Hepatic stellate cell (primary cell): ENCODE measurements at places on chromosomes 12 and 14.

DNA sequence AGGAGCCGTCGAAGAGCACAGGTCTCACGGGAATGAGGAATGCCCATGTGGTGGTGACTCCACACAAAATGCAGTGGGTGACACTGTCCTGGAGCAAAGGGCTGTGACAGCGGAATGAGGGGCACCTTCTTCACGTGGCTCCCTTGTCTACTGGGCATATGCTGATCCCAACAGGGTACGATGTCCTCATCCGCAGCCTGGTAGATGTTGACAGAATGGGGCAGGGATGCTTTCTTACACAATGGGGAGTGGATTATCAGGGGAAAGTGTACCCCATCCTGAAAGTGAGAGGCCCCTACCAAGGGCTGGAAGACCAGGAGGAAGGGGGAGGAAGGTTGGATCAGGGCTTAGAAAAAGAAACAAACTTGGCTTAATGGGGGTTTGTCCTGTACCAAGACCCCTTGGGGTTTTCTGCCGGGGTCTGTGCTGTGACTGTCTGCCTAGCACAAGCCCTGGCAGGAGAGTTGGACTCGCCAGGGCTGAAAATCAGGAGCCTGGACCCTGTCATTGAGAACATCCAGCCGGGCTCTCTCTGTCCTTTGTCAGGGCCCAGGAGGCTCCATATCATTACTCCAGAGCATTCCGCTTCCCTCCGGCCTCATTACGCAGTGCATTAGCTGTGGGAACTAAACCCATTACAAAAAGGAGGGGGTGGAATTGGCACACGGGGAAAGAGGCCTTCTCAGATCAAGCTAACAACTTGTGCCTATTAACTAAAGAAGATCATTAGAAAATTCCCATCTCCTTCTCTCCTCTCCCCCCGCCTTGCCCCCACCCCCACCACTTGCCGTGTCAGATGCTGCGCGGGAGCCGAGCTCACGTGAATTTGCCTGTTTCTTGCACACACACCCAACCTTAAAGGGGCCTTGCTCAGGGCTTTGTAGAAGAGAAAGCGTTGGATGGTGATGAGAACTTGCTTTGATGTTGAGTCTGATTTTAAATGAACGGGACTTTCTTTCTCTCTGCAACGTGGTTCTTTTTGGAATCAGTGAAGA lies 171.8 kb upstream of the PARP11 start:
- DNase-seq = no peak

DNA sequence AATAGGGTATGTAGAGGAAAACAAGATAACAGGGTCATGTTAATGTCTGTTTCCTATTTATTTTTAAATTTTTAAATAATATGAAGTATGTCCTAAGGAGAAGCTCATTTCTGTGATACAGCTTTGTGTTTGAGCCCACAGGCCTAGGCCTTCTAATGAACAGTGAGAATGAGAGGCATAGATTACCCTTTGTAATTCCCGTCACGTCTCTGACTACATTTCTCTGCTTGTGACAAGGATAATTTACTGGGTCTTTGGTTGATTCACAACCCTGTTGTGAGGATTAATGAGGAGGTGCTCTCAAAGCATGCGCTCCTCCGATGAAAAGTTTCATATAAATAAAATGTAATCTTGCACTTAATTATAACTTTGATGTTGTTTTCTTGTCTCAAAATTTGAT lies 56.1 kb downstream of the SYT10 start:
- DNase-seq = no peak

DNA sequence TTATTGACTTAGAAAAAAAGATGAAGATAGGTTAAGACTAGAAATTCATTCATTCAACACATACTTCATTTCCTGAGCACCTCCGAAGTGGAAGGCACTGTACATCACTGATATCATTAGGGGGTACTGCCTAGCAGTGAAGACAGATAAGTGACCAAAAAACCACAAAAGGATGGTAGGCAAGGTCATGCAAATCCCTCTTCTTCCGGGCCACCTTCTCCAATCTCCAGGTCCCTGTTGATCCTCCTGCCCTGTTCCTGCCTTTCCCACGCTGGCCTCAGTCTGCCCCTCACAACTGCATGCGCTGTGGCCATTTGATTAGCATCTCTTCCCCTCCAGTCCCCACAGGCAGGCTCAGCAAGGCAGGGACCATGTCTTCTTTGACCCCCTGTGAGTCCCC lies 60.8 kb downstream of the SETD3 start:
- no peak for DNase-seq

DNA sequence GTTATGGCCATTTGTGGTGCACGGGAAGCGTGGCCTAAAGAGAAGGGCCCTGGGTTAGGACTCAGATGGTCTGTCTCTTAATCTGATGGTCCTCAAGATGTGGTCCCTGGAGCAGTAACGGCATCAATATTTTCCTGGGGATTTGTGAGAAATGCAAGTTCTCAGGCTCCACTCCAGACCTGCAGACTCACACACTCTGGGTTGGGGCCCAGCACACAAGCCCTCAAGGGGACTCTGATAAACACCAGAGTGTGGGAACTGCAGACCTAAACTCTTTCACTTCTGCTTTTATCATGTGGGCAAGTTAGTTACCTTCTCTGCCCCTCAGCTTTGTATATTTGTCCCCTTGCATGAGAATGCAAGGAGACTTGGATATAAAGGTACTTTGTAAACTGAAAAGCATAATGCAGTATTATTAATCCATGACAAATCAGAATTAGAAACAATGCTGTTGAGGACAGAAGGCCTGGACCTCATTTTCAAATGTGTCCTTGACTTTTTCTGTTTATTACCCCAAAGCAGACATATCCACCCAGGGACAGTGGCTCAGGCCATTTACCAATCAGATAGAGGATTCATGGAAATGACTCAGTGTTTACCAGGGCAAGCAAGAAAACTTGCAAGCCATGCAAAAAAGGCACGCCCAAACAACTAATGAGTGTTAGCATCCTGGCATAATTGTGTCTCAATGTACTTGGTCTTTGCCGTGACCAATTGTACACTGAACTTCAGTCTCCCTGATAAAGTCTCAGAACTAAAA lies 157.0 kb downstream of the ASCL1 start:
- DNase-seq = no peak

DNA sequence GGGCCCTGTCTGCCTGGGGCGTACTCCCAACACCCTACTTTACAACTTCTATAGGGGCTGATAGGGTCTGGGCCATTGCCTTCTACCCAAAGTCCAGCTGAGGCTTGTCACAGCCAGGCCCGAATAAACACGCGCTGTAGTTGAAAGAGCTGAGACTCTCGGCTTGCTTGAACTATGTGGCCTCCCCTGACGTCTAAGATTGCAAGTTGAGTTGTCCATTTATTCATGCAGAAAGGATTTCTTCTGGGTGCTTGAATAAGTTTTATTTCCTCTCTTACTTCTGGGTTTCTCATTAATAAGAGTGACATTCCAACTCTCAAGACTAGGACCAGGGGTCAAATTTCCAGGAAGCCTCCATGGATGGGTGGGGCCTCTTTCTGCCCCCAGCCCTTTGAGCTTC lies 74.4 kb upstream of the VRK1 start:
- DNase-seq = no peak

- no peak for DNase-seq
Measured at GRCh38 chr14:30584058-30584630, 25.2 kb downstream of the G2E3 start.

GRCh38 chr12:51403681-51404136 lies 12.5 kb upstream of the GALNT6 start:
- DNase-seq = no peak
